Mesenteric fat pad (tissue), 1 donor: ENCODE measurements at places on chromosomes 11 and 22.

DNA sequence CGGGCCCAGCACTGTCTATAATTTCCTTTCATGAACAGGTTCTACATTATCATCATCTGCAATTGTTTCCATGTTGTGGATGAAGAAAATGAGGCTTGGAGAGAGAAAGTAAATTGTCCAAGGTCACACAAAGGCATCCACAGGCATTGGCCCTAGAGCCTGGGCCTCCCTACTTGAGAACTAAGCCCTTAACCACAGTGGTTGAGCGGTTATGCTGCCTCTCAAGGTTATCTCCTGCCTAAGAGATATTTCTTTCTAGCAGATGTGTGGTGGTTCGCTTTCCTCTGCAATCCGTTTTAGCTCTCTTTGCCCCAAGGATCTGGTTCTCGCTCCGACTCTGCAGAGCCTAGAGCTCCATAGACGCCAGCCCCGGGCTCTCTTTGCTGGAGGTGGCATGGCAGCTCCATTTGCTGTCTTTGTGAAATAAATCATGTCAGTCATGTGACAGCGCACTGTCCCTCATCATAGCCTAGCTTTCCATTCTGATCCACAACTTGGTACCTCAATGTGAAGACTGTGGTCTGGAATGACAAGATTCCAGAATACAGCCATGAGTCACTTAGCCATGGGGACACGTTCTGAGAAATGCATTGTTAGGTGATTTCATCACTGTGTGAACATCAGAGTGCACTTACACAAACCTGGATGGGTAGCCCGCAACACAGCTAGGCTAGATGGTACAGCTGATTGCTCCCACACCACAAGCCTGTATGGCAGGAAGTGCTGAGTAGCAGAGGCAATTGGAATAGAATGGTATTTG is 27.2 kb downstream of the RPS6KA4 start:
- no peak for DNase-seq

GRCh38 chr11:40219401-40219800 is 1240.1 kb downstream of the LRRC4C start:
- no peak for DNase-seq

- DNase-seq: no peak
These were observed 236.9 kb downstream of the CADM1 start for GRCh38 chr11:115267238-115267781.

DNA sequence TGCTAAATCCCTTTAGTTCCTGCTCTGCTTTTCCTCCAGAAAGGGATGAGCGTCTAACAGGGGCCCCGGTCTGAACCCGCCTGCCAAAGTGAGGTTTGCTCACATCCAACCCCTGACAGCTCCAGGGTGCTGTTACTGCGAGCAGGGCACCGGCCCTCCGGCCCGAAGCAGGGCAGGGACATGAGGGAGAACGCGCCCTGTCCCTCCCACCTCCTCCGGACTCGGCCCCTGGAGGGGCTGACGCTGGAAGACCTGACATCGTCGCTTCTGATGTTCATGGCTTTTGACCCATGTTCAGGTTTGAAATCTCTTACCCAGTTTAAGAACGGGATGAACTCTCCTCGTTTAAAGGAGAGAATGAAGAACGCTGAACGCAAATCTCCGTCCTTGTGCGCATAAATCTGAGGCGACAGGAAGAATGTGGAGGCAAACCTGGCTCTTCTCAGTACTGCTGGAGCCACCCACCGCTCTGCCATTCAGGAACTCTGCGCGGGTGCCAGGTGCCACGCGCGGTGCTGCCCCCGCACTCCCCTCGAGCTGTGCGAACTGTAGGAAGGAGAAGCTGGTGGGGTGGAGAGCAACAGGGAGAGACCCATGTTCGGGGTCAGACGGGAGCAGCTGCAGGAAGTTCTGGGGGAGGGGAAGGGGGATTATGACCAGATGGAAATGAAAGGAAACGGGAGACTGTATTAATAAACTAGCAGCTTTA is 826 bp upstream of the EEF1G start:
- no peak for DNase-seq

DNA sequence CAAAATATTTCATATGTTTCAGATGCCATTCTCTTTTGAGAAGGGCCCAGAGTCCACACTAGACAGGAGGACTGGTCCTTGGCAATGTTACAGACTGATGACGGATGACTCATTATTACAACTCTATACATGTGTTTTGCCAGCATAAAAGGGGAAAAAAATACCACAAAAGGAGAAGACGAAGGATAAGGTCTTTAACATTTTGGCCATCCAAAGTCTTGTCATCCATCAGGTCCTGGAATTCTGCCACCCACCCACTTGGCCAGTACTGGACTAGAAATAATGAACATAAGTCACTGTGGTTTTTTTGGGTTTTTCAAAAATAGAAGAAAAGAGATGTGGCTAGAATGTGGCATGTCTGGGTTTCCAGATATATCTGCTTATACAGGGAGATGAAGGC is 57.7 kb upstream of the BDNF start:
- DNase-seq: no peak

DNA sequence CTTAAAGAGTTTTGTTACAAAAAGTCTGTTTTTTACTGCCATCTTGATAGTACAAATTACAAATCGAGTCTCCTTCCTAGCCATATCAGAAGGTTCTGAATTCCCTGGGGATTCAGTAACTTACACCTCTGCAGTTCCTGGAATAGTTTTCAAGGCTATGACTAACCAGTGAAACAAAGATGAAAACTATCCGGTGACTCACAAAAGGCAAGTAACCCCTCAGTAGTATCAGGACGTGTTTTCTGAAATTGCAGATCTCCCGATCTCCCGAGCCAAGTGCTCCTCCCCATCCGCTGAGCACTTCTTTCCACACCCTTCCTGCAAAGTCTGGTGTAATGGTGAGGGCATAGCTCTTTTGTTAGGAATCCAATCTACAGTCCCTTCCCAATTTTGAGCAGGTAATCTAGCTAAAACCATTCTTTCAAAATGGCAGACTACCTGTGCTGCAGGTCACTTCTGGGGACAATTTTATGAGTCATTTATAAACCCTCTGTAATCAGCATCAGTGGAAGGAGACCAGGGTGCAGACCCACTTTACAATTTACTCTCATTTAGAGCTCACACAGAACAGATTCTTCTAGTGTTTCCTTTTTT is 7.7 kb downstream of the E2F8 start:
- DNase-seq: no peak
